HAP-1 (cell line): ENCODE measurements at places on chromosomes 6 and 20.

- peak; percentile 4 for DNase-seq
Observed at GRCh38 chr6:5752391-5752680, 254.4 kb downstream of the NRN1 start.

DNA sequence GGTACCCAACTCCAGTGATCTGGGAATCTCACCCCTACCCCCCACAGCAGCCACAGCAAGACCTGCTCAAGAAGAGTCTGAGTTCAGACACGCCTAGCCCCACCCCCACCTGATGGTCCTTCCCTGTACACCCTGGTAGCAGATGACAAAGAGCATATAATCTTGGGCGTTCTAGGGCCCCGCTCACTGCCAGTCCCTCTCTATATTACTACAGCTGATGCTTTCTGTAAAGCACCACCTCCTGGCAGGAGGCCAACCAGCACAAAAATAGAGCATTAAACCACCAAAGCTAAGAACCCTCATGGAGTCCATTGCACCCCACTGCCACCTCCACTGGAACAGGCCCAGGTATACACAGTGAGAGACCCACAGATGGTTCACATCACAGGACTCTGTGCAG is 42.3 kb upstream of the FAM210B start:
- no peak for DNase-seq

- no peak for DNase-seq
Observed at GRCh38 chr20:61803915-61804751, 261.5 kb downstream of the TAF4 start.

- DNase-seq: no peak
Observed at GRCh38 chr6:129889580-129889979, 28.5 kb upstream of the TMEM244 start.

- DNase-seq: no peak
Observed at GRCh38 chr20:25361287-25361683, 29.4 kb downstream of the ABHD12 start.

DNA sequence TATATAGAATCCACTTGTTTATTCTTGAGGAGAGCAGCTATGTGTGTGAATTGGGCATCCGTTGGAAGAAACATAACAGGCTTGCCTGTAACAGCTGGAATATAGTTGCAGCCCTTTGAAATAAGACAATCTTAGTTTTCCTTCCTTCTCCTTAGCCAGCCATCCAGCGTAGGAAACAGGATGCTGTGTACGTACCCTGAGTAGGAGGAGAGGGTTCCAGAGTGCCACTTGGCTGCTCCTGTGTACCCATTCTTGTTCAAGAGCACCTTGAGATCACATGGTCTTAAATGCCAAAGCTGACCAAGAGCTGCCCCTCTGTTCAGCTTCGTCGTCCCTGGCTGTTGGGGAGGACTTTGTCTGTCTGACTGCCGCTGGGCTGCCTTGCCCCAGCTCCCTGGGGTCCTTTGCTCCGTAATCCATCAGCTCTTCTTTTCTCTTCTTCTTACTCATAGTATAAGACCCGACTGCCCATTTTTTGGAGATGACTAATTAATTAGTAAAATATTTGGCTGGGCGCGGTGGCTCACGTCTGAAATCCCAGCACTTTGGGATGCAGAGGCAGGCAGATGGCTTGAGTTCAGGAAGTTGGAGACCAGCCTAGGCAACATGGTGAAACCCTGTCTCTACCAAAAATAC is 49.0 kb downstream of the RREB1 start:
- DNase-seq: no peak

GRCh38 chr20:15814360-15814759 is 758.9 kb downstream of the KIF16B start:
- DNase-seq: no peak

DNA sequence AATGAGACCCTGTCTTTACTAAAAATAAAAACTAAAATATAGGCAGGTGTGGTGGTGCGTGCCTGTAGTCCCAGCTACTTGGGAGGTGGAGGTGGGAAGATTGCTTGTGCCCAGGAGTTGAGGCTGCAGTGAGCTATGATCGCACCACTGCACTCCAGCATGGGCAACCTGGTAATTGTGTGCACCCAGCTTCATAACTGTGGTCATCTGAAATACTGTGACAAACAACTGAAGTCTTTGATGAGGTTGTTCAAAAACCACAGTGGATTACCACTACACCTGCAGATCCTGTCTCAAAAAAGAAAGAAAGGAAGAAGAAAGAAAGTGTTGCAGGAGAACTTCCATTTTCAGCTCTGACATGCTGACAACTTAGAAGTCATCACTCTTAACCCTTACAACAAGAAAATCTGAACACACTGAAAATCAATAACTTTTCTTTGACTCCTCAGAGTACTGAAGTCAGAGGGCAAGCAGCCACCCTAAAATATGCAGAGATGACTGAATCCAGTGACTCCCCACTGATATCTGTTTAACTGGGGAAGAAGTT is 13.8 kb upstream of the ZBP1 start:
- DNase-seq: no peak

- no peak for DNase-seq
Observed at GRCh38 chr6:161010418-161010817, 18.8 kb downstream of the MAP3K4 start.

- DNase-seq: no peak
Observed at GRCh38 chr20:25199473-25200260, 4.2 kb downstream of the ENTPD6 start.

DNA sequence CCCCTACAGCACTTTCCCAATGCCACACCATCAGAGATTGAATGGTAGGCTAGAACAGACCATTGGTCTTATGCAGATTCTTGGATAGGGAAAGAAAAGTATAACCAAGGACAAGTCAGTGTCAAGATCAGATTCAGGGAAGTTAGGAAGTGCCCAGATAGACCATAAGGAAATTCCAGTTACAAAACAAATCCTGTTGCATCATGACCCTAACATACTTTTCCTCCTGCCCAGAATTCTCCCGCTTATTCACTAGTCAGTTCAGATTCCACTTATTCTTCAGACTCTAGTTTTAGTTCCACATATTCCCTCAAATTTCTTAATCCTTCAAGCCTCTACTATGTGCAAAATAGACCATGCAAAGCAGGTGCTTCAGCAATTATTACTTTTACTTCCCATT is 20.7 kb downstream of the METTL24 start:
- no peak for DNase-seq

- no peak for DNase-seq
Observed at GRCh38 chr6:20566109-20566508, 31.9 kb downstream of the CDKAL1 start.

DNA sequence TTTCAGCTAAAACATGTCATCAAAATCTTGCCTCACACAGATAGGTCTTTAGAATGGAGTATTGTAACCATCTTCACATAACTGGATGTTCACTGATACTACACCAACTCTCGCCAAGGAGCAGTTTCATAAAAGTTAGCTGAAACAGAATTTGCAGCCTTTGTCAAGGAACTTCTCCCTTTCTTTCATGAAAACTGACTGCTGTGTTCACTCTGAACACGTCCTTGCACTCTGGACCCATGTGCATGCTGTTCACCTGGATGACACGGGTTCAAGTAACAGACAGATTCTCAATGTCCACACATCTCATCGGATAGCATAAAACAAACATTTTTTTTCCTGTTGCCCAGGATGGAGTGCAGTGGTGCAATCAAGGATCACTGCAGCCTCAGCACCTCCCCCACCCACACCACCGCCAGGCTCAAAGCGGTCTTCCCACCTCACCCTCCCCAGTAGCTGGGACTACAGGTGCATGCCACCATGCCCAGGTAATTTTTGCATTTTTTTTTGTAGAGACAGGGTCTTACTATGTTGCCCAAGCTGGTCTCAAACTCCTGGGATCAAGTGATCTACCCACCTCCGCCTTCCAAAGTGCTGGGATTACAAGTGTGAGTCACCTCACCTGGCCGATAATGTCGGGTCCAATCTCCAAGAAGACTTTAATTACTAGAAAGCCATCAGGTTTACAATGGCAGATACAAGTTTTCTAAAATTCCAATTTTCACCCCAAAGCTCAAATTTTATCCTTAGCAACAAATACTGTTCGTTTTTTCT is 9.4 kb downstream of the DIDO1 start:
- no peak for DNase-seq

DNA sequence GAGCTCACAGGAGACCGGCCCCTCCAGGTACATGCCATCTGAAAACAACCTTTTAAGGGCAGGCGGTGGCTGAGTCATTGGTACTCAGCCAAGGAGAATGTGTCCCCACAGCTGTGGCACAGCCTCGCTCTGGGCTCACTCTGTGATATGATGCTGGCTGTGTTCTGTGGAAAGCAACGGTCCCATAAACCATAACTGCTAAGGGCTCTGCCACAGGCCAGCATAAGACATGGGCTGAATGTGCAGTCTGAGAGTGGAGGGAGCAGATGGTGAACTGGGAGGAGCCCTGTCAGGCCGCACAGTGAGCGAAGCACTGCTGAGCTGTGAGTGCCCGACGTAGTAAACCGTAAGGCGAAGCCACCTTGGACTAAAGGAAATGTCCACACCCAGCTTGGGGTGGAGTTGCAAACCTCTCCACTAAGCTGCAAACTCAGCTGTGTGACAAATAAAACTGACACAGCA is 375.8 kb downstream of the THBS2 start:
- DNase-seq: no peak

DNA sequence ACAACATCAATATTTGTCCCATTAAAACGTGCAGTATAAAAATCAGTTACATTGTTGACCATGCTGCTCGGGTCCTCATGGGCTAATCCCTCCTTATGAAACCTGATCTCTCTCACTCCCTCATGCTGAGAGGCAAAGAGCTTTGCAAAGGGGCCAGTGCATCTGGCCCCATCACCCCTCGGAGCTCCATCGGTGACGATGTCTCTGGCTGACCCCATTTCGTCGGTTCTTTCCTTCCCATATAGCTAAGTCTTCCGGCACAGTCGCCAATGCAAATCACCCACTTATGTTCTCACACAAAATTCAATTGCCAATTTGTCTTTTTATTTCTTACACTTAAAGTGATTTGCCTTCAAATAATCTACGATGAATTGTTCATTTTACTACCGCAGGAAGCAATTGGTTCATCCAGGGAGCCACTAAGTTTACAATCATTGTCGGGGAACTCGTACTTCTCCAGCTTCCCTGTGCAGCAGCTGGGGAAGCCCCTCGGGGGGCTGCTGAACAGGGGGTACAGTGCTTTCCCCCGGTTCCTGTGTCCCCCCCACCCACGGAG is 199.8 kb upstream of the CDH4 start:
- no peak for DNase-seq
